ENCODE measurements at places on chromosomes 16 and 17.

- DNase-seq, result no peak
These were observed 1.1 kb upstream of the CCL22 start for GRCh38 chr16:57357330-57358085.

GRCh38 chr16:49698453-49698815, 157.5 kb downstream of the ZNF423 start:
- no peak for DNase-seq

- no peak for DNase-seq
These were observed 19.4 kb upstream of the FASN start for GRCh38 chr17:82117139-82118090.

DNA sequence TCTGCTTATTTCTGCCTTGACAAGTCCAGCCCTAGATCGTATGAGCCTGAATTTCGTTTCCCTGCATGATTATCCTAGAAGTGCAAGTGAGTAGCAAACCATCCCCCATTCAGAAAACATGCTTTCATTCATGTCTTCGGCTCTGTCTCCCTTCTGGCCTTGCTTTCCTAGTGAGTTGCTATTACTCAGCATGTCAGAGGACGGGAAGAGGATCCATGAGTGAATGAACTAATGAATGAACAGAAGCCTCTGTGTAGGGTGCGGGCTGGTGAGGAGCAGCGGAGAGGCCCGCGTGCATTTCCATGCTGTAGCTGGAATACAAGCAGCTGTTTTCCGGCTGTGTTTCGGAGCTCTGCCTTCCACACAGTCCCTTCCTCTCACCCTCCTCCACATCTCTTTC, 155.7 kb upstream of the NOL11 start:
- DNase-seq, result no peak

- no peak for DNase-seq
These were observed 425.8 kb upstream of the ZFHX3 start for GRCh38 chr16:73473713-73474112.

GRCh38 chr17:32289471-32290070, 23.9 kb downstream of the RHBDL3 start:
- DNase-seq, result no peak

GRCh38 chr17:45127548-45128300, 4.6 kb downstream of the PLCD3 start:
- DNase-seq, result no peak

GRCh38 chr17:9875441-9875840, 29.6 kb downstream of the RCVRN start:
- DNase-seq, result no peak

GRCh38 chr16:76428858-76429257, 151.7 kb downstream of the CNTNAP4 start:
- no peak for DNase-seq

DNA sequence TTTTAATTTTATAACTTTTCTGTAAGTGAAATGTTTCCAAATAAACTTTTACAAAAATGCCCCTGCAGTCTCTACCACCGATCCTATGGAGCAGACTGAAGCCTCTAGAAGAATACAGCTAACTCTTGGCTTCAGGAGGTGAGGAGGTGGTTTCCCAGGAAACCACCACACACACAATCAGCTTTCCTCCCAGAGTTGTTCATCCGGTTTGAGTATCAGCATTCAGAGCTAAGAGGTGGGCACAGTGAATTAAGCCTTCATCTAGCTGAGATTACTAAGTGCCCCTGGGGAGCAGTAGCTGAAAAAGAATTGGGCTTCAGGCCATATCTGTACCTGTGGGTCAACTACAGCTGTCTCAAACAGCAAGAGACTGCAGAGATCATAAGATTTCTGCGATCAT, 139.7 kb downstream of the AATF start:
- no peak for DNase-seq

- DNase-seq, result no peak
These were observed 16.6 kb downstream of the NOS2 start for GRCh38 chr17:27783440-27784350.

DNA sequence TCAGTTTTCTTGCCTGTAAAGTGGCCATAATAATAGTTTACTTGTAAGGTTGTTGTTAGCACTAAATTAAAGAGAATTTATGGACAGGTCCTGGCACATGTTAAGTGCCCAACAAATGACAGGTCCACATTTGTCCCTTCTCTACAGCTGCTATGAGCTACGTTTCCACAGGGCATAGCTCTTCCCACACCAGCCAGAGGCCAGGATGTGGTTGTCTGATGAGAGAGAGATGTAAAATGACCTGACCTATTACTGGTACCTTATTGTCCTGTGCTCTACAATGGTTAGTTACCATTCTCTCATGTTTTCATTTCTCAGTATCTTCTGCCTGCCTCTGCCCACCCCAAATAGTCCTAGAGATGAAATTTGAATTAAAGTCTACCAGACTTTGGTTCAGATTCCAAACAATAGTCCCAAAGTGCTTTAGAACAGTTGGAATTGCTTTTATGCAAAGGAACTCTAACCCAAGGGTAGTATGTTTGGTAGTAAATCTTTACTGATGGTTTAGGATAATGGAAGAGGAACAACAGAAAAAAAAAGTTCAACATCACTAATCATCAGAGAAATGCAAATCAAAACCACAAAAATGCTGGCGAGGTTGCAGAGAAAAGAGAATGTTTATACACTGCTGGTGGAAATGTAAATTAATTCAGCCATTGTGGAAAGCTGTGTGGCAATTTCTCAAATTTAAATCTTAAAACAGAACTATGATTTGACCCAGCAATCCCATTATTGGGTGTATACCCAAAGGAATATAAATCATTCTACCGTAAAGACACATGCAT, 57.1 kb upstream of the ANKFN1 start:
- no peak for DNase-seq

DNA sequence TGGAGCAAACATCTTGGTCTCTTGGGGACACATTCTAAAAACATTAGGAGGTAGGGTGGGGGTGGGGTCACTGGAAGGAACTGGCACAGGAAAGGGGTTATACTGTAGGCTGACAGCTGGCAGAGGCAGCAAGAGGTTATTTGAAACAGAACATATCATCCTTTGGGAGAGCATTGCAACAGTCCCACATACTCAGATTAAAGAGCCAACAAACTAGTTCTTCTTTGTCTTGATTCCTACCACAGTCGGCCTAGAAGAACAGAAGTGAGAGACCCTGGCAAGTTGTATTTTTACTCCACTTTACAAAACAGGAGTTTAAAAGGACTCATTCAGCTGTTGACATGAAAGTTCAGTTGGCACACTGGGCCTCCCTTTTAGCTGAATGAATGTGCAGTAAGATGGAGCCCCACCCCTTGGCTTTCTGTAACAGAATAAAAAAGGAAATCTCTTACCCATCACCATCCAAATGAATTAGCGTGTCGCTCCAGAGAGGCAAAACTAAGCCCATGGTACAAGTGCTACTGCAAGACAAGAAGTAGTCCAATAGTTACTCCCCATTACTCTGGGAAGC, 54.6 kb upstream of the CORO6 start:
- no peak for DNase-seq

GRCh38 chr16:46673320-46674013, 15.5 kb downstream of the VPS35 start:
- DNase-seq, result peak; percentile 32

GRCh38 chr17:57726838-57727237, 18.3 kb downstream of the CCDC182 start:
- DNase-seq, result no peak

GRCh38 chr17:67386965-67387551, 10.0 kb downstream of the PITPNC1 start:
- peak; percentile 72 for DNase-seq

- no peak for DNase-seq
These were observed 6.1 kb upstream of the KRTAP2-4 start for GRCh38 chr17:41071606-41072360.

GRCh38 chr16:3609895-3610697, 1.3 kb downstream of the SLX4 start:
- DNase-seq, result no peak

GRCh38 chr16:26111900-26112299, 420.1 kb downstream of the HS3ST4 start:
- DNase-seq, result no peak

DNA sequence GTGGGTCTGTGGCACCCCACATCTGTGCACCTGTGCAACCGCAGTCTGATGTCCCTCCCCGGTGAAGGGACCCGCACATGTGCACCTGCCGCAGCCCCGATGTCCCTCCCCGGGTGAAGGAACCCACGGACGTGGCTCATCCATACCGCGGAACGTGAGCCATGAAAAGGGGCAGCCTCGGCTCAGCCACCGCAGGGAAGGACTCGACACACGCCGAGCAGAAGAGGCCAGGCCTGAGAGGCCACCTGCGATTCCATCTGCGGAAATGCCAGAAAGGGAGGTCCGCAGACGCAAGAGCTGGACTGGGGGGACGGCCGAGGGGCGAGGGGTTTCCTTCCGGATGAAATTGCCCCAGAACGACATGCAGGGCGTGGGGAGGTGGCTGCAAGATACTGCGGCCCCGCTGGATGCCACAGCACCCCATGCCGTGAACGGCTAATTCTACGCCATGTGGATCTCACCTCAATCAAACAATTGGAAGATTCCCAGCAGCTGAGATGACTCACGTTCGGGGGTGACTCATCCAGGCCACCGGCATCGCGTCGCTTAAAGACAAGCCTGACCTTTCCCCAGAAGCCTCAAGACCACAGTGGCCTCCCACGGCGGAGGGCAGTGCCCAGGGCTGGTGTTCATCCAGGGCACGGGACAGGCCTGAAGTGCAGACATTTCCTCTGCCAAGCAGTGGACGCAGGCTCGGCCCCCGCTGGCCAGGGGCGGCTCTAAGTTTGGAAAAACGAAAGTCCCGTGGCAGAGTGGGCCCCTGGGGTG, 21.0 kb downstream of the SOX8 start:
- peak; percentile 48 for DNase-seq

DNA sequence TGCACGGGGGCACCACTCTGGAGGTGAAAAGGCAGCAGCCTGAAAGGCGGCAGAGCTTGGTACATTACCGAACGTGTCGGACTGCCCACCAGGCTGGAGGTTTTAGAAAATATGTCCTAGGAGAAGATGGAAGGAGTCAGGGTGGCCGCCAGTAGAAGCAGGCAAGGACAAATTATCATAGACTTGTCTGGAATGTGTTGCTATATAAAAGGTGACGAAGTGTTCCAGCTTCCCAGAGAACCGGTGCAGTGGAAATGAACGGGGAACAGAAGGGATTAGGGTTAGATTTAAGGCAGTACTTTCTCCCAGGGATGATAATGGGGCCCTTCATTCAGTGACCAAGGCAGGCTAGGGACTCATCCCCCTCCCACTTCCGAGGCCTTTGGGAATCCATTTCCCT, 27.4 kb downstream of the PIPOX start:
- no peak for DNase-seq

GRCh38 chr17:49337884-49338283, 24.2 kb downstream of the ZNF652 start:
- DNase-seq, result no peak

GRCh38 chr17:34562387-34562786, 17.0 kb upstream of the TMEM132E start:
- DNase-seq, result no peak

- DNase-seq, result no peak
These were observed 4.1 kb downstream of the ZNF624 start for GRCh38 chr17:16649585-16649984.

DNA sequence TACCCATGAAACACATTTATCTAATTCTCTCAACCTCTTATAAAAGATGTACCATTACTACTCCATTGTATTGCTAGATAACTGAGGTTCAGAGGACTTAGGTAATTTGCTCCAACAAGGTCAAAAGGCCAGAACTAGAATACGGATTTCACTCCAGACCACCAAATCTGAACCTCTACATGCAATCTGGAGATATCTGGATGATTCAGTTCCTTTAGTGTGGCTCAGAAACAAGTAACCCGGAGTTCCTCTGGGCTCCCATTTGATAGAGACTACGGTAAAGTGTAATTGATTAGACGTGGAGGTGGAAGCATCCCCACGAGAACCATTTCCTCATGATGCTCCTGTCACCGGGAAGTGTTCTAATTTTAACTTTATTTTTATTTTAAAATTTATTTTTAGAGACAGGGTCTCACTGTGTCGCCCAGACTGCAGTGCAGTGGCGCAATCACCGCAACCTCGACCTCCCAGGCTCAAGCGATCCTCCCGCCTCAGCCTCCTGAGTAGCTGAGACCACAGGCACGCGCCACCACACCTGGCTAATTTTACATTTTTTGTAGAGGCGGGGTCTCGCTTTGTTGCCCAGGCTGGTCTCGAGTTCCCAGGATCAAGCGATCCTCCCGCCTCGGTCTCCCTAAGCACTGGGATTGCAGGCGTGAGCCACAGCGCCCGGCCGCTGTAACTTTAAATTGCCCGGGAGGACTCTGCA, 608 bp upstream of the COX10 start:
- no peak for DNase-seq

DNA sequence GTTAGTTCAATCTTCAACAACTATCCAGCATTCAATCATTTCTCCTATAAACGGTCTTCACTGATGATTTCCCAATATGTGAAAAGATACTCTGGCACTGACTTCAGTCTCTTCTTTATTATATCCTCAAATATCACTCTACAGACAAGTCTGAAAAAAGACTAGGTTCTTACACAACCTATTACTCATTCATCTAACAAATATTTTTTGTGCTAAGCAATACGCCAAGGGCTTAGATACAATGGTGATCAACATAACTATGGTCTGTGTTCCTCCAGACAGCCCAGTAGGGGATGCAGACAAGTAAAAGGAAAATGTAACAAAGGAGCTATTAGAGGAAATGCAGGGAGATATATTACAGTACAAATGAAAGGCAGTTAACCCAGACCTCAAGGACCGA, 63.9 kb downstream of the MYO1D start:
- no peak for DNase-seq

DNA sequence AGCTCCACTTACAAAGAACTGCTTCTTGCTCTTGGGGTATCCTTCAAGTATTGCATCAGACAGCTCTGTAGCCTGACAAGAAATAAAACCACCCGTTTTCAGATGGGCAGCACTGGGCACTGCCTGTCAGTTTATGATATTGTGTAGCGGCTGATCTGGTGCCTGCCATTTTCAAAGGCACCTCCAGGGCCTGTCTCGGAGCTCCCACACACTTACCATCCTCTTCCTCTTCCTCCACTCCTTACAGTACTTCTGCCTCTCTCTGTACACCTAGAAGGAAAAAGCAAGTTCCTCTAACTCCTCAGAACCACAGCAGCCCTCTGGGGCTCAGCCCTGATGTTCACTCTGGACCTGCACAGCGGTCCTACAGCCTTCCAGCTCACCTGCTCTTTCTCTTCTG, 4.4 kb downstream of the PSMC3IP start:
- DNase-seq, result no peak

GRCh38 chr16:48384520-48385252, 527 bp downstream of the SIAH1 start:
- peak; percentile 56 for DNase-seq

DNA sequence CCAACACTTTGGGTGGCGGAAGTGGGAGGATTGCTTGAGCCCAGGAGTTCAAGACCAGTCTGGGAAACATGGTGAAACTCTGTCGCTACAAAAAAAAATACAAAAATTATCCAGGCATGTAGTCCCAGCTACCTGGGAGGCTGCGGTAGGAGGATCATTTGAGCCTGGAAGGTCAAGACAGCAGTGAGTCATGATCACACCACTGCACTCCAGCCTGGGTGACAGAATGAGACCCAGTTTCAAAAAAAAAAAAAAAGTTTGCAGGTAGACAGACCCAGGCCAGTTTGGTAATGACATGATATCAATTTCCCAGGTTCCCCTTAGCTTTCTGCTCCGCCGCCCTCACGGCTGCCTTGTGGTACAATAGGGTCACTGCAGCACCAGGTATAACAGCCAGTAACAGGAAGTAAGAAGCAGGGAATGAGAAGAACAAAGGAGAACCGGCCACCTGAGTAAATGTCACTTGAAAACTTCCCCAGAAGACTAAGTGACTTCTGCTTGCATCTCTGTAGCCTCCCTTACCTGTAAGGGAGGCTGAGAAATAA, 201.2 kb upstream of the HSBP1 start:
- DNase-seq, result peak; percentile 49
